ENCODE measurements at places on chromosomes 3 and 15.

GRCh38 chr3:80733522-80734176 is 965.9 kb upstream of the ROBO1 start:
- no peak for DNase-seq

GRCh38 chr3:4107430-4107829 is 195.7 kb upstream of the SETMAR start:
- DNase-seq: no peak

GRCh38 chr3:2656806-2657777 is 453.1 kb downstream of the IL5RA start:
- no peak for DNase-seq

- no peak for DNase-seq
Measured at GRCh38 chr15:27956285-27956684, 142.8 kb downstream of the OCA2 start.

DNA sequence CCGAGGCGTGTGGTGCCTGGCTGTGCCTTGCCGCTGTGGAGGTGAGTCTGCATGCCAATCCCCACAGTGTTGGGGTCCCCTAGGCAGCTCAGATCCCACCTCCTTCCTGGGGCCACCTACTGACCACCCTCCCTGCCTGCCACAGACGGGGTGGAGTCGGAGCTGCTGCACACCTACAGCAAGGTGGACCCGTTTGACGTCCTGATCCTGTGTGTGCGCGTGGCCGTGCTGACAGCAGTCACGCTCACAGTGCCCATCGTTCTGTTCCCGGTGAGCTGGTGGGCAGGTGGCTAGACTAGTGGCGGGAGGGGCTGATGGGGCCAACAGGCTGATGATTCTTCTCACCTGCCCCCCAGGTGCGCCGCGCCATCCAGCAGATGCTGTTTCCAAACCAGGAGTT is 13.4 kb downstream of the SLC38A3 start:
- DNase-seq: no peak

DNA sequence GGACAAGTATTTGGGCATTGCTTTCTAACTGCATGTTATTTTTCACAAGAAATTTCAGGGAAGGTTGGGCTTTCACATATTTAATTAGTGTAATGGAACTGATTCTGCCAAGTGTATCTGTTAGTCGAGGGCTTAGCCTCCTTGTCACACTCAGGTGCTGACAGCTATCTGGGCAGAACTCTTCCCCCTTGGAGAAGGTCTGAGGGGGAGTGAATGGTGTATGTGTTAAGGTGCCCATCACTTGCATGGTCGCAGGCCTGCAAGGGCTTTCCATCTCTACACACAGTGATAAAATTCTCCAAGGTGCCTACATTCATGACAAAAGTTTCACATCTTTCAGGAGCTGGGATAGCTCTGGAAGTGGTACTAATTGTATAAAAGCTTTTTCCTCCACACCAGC is 97.6 kb upstream of the ICE2 start:
- DNase-seq: no peak

DNA sequence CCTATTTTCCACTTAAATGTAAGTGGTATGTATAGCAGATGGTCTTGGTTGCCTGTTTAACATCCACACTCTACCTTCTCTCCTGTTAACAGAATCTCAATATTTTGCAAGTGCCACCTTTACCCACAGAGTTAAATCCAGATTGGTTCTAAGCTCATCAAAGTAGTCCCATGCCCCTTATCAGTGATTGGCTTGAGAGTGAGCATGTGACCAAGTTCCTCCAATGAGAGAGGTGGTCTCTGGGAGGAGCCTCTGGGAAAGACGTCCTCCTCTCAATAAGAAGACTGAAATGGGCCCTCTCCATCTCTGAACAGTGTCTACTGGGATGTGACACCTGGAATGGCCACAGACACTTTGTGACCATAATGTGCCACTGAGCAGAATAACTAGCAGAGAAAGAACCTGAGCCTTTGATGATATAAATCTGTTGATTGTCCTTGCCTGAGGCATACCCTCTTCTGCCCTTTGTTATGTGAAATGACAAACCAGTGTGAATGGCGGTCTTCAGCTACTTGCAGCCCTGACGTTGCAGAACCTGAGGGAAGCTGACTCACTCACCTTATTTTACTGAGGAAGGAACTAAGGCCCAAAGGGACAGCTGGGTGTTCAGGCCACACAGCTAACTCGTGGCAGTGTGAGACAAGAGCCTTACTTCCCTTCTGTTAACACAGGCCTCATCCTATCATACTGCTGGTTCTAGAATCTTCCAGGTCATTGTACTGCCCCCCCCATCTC is 42.4 kb upstream of the LARS2 start:
- no peak for DNase-seq

GRCh38 chr15:79595995-79596622 is 164.0 kb downstream of the MINAR1 start:
- DNase-seq: no peak

DNA sequence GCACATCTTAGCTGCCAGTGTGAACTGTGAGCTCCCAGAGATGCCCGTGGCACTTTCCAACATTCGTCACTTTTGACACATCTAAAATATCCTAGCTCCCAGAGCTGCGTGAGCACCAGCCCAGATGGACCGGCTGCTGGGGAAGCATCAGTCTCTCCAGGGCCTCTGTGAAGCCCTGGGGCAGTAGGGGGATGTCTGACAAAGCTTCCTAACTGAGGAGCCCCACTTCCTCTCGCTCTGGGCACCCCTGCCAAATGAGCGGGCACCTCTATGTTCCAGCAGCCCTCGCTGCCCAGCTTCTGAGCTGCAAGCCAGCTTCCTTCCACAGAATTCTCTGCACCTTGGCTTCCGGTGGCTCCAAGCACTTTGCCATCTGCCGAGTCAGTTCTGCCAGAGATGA is 91.1 kb downstream of the LIPC start:
- DNase-seq: no peak

DNA sequence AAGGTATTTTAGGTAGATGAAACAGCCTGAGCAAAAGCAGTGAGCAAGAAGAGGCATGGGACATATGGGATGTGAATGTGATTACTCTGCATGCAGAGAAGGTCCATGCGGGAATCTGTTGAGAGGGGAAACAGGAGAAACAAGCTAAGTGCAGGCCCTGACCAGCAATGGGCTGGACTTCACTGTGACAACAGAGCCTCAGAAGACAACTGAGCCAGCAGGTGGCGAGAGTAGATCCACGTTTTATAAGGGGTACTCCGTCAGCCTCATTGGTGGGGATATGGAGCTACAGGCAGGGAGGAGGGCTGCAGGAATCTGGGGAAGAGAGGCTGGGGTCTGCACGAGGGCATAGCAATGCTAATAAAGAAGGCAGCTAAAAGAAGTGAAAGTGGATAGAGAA is 405.9 kb upstream of the LMCD1 start:
- DNase-seq: no peak

DNA sequence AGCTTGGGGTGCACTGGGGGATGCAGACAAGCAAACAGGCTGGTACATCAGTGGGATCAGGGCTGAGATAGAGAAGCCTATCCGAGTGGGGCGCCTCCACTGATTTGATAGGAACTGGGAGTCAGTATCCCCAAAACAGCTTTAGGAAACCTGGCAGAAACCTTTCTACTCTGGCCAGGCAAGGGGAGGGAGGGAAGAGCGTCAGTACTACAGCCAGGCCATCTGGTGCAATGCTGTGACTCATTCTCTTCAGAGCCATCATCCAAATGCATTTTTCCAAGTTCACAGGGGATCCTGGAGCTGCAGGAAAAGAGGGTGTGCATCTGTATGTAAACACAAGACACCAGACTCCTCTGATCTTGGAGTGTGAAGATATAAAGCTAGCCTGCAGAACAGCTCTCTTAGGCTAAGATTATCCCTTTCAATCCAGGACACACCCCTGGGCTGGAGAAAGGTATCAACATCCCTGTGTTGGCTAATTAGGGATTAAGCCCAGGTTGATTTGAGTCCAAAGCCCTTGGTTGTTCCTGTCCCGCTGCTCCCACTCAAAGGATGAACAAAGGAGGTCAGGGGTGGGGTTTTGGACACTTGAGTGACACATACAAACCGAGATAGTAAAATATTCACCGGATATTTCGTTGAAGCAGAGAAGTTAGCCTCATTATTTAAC is 9.3 kb downstream of the GALNT15 start:
- DNase-seq: no peak

- DNase-seq: no peak
Measured at GRCh38 chr3:38533285-38533976, 37.3 kb downstream of the EXOG start.

DNA sequence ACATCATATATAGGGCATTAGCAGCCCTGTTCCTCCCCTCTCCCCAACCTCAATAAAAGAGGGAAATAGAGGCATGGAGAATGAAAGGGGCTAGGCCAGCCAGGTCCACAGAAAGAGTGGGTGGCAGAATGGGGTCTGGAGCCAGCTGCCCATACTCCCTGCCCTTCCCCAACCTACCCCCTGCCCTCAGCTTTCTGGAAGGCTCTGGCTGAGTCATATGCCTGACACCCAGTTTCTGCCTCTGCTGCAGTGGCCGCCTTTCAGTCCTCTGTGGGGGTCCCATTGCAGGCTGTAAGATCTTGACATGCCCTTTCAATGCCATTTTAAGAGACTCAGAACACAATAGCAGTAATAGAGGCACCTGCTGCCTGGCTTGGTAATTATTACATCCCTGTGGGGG is 95.7 kb downstream of the LINGO1 start:
- no peak for DNase-seq

DNA sequence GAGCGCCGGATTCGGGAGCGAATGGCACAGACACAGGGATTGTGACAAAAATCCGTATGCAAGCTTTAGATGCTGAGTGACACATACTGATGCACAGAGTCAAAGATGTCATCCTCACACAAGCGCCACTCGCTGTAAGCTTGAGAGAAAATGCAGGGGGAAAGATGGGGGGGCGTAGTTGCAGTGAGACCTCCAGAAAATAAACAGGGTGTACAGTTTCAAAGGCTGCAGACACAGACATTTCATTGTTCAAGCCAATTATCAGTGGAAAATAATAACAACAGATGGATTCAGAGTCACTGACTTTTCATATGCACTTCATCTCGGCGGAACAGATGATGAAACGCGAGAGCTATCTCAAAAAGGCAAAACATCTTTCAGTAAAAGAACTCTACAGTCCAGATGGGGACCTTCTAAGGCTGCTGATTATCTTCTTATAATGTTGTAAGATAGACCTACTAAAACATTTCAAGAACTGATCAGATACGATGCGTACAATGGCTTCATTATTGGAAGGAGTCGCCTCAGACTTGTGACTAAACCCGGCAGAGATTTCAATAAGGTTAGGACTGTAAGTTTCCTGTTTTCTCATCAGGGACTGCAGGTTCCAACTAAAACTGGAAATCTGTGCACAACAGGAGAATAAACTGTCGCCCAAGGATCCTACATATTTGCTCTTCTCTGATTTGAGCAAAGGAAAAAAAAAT is 275.4 kb downstream of the FOXP1 start:
- no peak for DNase-seq

GRCh38 chr3:195698647-195699387 is 22.0 kb upstream of the MUC20 start:
- no peak for DNase-seq

GRCh38 chr3:179418610-179419009 is 32.7 kb downstream of the GNB4 start:
- no peak for DNase-seq

DNA sequence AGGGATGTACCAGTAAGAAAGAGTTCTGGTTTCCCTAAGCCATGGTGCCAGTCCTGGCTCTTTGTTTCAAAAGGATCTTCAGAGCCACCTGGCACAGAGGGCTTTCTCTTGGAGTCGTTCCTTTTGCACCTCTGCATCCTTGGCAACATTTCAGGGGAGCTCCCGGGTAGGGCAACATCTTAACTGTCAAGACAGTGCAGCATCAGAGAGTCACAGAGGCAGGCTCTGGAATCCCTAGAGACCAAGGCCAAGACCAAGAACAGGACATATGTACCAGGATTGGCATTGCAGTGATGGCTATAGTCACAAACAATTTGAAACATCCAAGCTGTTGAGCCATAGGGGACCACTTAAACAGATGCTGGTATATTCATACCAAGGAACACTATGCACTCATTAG is 129.4 kb upstream of the ADPGK start:
- DNase-seq: no peak

DNA sequence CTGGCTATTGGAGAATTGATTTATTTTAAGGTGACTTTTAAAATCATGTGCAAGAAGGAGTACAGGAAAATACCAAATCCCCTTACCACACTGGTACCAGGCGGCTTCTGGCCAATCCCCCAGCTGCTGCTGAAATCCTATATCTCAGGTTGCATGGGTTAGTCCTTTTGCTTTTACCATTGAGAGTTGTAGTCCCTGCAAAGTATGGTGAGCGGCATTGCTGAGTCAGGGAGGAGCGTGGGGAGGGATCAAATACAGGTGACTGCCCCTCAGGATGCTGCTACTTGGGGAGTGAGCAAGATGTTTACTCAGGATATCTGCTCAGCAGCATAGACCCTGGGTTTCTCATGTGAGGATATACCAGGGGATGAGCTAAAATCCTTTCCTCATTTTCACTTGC is 131.9 kb upstream of the STAC start:
- no peak for DNase-seq

DNA sequence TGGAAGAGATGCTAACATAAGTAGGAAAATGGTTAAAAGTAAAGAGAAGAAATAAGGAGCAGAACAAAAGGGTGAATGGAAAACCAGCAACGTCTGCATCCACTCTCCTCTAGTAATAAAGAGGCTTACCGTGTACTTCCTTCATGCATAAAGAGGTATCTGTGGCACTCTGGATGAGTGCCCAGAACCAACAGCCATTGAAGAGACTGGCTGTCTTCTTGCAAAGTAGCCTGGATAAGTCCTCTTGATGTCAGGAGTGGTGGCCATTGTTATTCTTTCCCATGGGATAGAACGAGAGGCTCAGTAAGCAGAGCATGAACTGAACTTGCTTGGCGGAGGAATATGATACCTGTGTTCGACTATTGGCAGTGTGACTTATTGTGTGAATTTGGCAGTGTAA is 186.2 kb upstream of the RASGRP1 start:
- no peak for DNase-seq

GRCh38 chr3:172283841-172284357 is 164.4 kb downstream of the GHSR start:
- DNase-seq: no peak

GRCh38 chr15:80789796-80790195 is 10.6 kb downstream of the CEMIP start:
- DNase-seq: no peak

DNA sequence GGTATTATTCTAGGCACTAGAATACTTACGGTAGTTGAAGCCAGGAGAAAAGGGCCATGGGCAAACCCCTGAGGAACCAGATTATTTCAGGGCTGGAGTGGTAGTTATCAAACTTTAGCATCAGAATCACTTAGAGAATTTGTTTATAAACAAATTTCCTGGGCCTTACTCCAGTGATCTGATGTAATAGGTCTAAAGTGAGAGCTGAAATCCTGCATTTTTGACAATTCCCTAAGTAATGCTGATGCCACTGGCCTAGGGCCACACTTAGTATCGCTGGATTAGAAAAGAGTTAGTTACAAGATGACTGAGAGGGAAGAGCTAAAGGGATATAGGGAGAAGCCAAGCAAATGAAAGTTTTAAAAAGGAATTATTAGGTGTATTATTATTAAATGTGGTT is 412.5 kb upstream of the THRB start:
- no peak for DNase-seq

GRCh38 chr3:174132421-174133042 is 726.6 kb upstream of the NAALADL2 start:
- DNase-seq: no peak

All from activated effector memory CD4-positive, alpha-beta T cell treated with Interleukin-2 at 50 U/mL for 16 hours (primary cell).